Muscle of leg (tissue), 16 donors: ENCODE measurements at places on chromosomes 4 and X.

- DNase-seq, result no peak
Measured at GRCh38 chr4:40822420-40823166, 72.8 kb downstream of the NSUN7 start.

DNA sequence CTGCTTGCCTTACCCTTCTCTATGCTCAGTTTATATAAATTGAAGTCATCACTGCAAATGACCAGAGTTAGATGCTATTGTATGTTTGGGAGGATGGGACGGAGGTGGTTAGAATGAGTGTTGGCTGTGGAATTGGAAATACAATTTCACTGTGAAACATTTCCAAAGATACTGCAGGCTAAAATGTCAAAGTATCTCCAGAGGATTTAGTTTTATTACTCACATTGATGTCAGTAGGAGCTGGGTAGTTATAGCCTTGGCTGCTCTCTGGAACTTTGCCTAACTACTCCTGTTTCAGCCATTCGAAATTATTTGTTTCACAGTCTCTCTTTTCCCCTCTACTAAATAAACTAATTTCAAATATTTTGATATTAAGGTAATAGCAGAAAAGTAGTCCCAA is 92.6 kb upstream of the PPP3CA start:
- peak; percentile 38 for DNase-seq

GRCh38 chr4:71558248-71558647 is 219.4 kb downstream of the SLC4A4 start:
- DNase-seq, result no peak

GRCh38 chr4:150699599-150699998 is 117.6 kb downstream of the MAB21L2 start:
- no peak for DNase-seq

DNA sequence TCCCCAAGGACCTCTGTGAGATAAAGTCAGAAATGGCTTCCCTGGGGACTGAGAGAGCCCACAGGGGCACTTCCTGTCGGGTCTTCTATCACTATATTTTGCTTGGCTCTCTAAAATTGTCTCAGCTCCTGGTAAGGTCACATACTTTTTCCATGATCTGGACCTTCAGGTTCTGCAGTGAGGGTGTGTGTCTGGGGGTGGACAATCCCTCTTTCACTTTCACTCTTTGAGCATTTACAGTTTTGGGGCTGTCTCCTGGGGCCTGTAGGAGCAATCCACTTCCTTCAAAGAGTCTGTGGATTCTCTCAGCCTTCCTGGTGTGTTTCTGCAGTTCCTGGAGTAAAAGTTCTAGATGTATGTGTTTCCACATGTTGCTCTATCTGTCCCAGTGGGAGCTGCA is 335.7 kb downstream of the FSTL5 start:
- no peak for DNase-seq

DNA sequence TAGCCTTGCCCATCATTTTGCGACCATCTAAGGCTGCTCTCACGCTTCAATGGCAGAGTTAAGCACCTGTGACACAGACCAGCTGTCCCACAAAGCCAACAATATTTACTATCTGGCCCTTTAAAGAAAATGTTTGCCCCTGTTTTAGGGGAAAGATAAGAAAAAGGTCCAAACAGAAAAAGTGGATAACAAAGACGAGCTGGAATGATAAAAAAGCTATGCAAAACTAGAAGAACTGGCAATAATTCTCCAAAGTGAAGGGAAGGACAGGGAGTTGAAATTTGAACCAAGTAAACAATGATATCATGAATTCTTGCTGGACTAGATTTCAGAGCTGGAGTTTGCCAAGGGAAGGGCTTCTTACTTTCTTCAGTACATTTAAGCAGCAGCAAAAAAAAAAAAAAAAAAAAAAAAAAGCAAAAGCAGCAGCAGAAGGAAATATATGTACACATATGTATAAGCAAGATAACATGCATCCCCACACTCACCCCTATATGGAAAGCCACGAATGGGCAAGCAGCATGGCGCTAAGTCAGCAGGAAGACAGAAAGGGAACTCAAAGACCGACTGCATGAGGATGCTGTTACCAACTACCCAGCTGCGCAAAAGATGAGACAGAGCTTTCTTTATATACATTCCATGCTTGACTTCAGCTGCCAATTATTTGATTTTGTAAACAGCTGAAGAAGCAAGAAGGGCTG is 12.5 kb downstream of the TRAPPC2 start:
- DNase-seq, result peak; percentile 88

- peak; percentile 1 for DNase-seq
Measured at GRCh38 chr4:160928482-160928881, 1235.3 kb downstream of the FSTL5 start.

DNA sequence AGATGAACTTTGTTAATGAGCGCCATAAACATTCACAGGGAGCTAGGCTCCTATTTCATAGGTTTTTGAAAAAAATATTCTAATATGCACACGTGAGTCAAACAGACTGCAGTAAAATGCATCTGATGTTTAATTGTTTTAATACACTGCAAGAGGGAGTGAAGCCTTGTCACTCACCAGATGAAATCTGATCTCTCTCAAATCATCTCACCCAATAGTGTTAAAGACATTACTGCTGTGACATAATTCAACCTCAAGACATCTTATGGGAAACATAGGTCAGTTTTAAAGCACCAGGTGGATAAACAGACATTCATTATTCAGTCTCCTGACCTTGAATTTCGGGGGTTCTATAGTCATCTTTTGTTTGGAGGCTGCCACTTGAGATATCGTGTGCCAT is 148.3 kb downstream of the MAML3 start:
- no peak for DNase-seq

DNA sequence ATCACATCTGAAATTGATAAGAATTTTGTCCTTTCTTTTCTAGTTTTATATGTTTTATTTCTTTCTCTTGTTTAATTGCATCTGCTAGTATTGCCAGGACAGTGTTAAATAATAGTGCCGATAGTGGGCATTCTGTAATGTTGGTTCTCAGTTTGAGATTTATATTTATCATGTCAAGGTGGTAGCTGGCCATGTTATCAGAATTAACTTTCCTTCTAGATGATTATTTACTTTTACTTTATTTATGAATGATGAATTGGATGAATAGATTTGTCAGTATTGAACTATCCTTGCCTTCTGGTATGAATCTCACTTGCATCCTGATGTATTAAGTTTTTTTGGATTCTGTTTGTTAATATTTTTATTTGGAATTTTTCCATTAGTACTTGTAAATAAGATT is 42.7 kb downstream of the METAP1 start:
- DNase-seq, result no peak

DNA sequence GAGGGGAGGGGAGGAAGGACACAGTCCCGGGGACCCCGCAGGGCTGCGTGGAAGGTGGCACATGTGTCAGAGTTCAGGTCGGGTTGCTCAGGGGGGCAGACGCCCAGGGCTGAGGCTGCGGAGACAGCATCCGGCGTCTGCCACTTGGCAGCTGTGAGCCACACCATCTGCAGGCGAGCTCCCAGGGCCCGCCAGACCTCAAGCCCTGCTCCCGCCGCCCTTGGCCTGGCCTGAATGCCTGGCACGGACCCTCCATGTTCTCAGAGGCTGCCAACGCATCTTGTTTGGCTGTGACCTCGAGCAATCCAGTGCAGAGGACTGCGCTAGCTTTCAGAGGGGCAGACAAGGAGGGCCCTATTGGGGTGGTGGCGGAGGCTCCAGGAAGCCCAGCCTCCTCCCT is 5.1 kb downstream of the BGN start:
- peak; percentile 59 for DNase-seq

GRCh38 chrX:3141031-3141430 is 99.8 kb downstream of the ARSF start:
- peak; percentile 36 for DNase-seq

DNA sequence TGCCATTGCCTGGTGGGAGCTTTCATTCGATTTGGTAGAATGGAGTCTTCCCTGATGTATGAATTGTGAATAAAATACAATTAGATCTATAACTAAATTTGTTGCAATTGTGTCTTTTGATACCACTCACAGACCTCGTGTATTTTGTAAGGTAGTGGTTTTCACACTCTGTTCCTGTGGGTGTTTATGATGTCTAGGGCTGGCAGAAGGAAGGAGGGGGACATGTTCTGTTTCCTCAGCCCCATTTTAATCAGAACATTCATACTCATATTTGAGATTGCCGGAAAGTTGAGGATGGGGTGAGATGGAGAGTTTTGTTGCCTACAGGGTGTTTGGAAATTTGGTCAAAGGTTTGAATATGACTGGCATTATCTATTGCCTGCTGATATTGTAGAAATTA is 42.9 kb downstream of the PTTG2 start:
- DNase-seq, result no peak

GRCh38 chr4:4838051-4838935 is 21.2 kb upstream of the MSX1 start:
- no peak for DNase-seq

DNA sequence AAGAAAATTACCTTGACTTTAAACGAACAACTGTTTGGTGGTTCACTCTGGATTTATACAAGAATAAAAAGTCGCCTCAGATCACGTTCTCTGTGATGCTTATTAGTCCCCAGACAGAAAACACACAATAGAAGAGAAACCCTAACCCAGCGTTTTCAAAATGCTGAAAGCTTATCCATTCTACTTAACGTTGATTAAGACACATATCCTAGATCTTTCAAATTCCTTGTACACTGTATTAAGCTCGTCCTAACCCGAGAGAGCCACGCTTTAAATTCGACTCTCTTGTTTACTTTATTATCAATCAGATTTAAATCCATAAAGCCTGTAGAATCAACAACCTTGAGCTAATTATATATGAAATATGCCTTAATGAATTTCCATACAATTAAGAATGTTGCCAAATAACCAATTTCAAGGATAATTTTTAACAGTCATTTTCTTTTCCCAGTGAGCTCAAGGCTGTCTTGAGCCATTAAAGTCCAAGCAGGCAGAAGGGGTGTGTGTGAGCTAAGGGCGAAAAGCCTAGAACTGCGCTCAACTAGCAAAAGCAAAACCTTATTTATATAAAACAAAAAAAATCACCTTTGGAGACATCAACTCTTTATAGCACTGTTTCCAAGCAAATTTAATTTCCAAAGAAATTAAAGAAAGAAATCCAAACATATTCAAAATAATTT is 981 bp upstream of the PITX2 start:
- DNase-seq, result peak; percentile 13

DNA sequence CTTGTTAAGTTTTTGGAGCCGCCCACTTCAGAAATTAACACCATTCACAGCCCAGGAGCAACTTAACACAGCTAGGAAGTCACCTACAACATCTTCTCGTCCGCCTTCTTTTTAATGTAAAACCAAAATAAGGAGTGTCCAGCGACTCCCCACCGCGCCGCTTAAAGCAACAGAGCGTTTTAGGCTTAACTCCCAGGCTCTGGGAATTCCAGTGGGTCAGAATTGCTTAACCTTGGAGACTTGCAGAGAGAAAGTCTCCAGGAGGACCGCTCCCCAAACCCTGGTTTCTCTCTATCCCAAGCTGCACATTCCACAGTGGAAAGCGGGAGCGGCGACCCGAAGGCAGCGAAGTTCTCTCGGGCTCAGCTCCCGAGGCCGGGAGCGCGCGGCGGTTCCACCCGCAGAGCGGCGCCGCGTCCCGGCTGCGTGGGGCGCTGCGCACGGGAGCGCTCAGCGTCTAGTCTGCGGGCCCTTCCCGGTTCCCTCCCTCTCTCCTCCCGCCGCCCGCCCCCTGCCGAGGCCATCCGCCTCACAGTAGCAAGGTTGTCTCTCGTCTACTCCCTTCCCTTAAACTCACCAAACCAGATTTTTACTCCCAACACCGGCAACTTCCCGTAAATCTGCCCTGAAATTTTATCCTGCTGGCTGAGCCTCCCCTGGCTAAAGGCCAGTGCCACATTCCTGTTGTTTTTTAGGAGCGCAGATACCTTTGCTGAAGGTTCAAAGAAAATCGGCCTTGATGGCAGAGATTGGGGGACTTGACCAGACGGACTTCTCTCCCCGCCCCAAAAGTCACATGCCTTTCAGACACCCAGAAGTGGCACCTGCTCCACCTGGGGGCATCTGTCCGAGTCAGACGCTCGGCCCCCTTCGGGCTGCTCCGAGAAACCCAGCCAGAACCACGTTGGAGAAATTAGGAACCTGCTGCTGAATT is at the start of gene RBM47:
Gene RBM47 (minus strand): TSS at position 464 of the 934 bp plus-strand sequence. CDS start 190,971 bp downstream, outside the sequence.
- peak; percentile 60 for DNase-seq

- DNase-seq, result no peak
Measured at GRCh38 chrX:34521563-34521962, 135.5 kb downstream of the TMEM47 start.

- no peak for DNase-seq
Measured at GRCh38 chr4:55178226-55179005, 53.0 kb upstream of the KDR start.

- DNase-seq, result no peak
Measured at GRCh38 chrX:19343085-19343534, 617 bp upstream of the PDHA1 start.

GRCh38 chr4:150106886-150107285 is 28.6 kb downstream of the DCLK2 start:
- DNase-seq, result no peak
